Femur (tissue), 1 donor: ENCODE measurements at places on chromosomes 5 and 9.

DNA sequence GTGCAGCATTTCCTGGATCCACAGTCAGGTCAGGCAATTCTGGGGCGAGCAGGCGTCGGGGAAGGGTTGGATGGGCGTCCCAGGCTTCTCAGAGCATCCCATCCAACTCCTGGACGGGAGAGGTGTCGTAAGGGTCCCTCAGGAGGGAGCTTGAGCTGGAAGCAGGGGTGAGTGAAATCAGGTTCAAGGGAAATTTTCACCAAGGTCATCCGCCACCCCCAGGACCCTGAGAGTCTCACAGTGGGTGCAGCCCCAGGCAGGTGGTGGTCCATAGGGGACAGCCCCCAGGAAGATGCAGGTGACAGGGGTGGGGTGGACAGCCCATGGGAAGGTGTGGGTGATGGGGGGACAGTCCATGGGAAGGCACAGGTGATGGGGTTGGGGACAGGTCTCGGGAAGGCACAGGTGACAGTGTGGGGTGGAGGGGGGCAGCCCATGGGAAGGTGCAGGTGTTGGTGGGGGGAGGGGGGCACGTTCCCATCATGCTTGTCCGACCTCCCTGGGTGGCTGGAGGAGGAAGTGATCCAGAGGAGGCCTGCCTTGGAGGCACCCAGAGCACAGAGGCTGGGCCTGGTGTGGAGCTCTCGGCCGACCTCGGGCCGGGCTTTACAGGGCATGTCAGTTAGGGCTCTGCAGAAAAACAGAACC lies 48.9 kb downstream of the AHRR start:
- DNase-seq = peak; percentile 10

DNA sequence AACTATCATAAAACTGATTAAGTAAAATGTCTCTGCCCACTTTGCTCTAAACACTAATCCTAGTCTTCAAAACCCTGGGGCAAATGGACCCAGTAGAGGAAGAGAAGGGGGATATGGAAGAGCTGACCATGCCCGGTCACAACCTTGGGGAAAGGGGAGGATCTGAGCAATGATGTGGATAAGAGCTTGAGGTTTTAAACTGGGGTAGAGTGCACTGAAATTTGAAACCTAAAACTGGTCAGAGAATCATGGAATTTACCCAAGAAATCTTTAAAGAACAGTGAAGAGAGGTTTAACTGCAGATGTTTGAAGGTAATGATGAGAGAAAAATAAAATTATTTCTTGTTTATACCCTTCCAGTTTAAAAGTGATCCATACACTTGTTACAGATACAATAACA lies 110.8 kb downstream of the MRPS30 start:
- DNase-seq = no peak

DNA sequence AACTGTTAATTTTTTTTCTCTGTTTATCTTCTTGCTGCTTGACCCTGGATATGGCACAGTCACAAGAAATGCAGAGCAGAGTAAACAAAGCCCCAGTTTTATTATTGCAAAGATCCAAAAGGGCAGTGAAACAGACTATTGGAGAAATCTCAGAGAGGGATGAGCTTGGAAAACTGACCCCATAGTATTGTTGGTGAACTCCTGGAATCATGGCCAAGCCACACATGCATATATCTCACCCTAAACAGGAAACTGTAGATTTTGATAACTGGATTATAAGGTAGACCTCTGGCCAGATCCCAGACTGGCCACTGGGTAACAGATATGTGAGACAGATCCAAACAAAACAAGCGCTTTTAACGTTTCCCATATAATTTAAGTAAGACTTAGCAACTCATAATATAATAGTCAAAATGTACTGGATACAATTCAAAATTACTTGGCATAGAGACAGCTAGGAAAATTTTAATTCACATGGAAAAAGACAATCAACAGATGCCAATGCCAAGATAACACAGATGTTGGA lies 263.5 kb upstream of the SEMA6A start:
- DNase-seq = peak; percentile 47

DNA sequence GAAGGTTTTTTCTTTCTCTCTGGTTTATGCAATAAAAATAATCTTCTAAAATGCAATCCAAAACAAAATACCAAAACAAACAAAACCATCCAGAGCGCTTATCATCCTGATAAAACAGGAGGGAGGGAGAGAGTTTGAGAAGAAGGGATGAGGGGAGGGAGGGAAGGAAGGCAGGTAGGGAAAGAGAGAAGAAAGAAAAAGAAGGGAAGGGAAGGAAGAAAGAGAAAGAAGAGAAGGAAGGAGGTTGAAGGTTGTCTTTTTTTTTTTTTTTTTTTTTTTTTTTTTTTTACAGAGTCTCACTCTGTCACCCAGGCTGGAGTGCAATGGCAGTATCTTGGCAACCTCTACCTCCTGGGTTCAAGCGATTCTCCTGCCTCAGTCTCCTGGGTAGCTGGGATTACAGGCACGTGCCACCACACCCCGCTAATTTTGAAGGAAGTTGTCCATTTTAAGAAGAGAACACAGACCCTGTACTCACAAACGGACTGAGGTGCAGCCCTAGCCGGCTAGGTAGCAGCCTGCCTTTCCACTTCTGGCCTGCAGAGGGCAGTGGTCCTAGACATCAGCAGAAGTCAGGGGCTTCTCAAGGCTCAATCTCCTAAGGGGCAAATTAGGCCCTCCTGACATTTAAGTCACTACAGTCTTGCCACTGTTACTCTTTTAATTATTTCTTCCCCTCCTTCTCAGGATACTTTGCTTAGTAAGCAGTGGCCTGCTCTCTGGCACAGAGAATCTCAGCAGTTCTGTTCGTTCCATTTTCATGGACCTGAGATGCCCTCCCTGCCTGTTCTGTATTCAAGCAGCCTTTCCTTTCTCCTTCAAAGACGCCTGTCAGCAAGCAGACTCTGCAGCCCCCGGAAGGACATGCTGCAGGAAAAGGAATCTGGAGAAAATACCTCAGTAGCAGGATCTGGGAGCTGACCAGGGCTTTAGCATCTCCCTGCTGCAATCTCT lies 76.4 kb downstream of the EPB41L4B start:
- peak; percentile 76 for DNase-seq

DNA sequence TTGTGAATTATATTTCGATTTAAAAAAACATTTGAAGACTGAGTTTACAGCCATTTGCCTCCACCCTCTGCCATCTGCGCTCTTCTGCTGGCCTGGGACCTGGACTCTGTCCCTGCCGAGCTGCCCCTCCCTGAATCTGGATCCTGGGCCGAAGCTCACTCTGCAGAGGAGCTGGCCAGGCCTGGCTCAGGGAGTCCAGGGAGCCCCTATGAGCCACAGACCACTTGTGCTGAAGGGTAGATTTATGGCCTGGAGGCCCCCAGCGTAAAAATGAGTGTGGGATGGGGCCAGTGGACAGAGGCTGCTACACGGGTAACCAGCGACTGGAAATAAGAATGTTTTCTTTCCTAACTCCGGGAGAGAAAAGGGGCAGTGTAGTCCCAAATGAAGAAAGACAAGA lies 129.8 kb downstream of the FGF18 start:
- peak; percentile 75 for DNase-seq

DNA sequence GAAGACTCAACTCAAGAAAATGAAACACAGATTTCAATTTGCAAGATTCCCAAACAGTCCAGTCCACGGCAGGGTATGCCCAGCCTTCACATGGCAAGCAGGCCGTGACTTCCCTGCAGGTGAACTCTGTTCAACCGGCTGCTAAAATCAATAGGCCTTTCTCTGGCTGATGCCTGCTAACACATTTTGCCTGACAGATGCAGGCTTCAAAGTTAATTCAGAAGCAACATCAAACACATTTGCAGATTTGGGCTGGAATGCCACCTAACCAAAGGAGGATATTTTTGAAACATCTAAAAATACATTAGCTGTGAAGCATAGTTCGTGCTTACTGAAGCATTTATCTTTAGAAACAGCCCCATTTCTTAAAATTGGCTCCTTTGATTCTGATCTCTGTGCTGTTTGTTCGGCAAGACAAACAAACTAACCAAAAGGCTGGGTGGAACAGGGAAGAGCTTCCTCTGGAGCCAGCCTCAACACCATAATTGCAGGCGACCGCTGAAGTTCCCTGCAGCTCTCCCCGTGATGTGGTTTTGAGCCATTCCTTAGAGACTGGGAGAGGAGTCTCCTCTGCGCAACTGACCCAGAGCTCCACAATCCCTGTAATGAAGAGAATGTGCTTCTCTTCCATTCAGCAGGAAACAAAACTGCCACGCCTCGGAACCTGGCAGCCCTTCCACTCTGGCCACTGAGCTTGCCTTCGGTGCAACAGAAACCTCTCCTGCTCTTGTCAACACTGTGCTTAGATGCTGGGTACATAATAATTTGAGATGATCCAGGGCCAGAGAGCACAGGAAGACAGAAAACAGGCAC lies 126.5 kb downstream of the MYO10 start:
- DNase-seq = peak; percentile 87

GRCh38 chr5:116454417-116454927 lies 120.2 kb downstream of the SEMA6A start:
- DNase-seq = peak; percentile 84

DNA sequence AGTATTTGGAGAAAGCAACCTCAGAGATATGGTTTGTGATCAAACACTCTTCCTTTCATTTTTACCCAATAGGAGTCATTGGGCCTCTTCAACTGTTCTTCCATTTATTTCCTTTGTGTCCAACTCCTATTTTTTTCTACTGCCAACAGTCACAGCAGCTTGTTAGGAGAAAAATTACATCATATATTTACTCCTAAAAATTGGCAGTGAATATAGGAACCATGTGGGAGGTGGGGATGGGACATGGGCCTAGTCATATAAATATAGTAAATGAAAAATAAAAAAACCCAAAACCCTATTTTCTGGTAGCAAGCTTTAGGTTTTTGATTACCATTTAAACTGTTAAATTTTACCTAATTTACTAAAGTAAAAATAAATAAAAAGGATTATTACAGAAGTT lies 134.9 kb upstream of the MPDZ start:
- DNase-seq = no peak

- no peak for DNase-seq
Observed at GRCh38 chr9:31958572-31958971, 425.9 kb upstream of the ACO1 start.

DNA sequence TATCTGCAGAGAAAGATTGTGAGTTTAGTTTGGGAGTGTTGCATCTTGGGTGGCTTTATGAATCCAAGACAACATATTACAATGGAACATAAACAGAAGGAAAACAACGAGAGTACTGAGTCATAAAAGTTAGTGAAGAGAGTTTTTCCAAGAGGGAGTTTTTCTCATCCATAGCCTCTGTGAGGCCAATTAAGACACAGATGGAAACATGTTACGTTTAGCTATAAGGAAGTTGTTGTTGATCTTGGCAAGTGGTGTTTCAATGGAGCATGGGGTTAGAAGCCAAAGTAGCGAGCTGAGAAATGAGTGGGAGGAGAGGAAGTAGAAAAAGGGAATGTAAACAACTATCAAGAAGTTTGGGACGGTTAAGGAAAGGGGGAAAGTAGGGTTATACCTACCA lies 53.3 kb upstream of the SPATA31D4 start:
- DNase-seq = peak; percentile 64

DNA sequence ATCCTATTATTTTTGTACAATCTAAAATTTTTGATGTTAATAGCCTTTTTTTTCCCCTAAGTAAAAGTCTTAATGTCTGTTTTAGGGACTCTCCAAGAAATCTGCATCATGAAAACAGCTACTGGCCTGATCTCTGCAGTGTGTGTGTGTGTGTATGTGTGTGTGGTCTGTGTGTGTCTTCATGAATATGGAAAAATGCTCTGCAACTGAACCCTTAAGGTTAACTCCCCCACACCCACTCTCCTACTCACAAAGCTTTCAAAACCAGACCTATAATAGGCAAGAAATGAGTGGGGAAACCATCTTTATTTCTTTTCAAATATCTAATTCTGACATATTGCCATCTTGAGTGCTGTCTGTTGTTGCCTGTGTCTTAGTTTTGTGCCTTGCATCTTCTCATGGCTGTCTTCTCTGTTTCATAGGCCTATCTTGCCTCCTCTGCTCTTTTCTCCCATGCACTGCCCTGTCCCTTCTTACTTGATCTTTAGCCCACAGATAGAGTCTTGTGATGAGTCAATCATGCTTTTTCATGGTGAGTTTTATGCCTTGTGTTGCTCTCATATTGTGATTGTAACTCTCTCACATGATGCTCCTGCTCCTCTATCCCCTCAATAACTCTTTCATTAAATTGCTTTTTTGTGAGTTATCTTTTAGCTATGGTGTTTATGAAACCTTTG lies 68.3 kb downstream of the CHSY3 start:
- no peak for DNase-seq

DNA sequence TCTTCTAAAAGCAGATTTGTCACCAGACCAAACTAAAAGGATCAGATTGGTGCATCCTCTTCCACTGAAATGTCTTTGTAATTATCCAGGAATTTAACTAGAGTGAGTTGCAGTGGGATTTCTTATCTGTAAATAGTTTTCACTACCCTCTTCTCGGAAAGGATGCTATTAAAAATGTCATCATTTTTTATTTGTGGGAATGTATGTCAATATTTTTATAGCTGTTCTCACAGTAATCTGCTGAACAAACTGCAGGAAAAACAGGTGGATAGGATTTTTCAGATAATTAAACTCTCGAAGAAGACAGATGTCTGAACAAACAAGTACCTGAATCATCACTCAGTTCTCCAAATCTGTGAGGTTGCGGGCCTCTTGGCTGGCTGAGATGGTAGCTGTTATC lies 62.7 kb downstream of the RAB14 start:
- no peak for DNase-seq

DNA sequence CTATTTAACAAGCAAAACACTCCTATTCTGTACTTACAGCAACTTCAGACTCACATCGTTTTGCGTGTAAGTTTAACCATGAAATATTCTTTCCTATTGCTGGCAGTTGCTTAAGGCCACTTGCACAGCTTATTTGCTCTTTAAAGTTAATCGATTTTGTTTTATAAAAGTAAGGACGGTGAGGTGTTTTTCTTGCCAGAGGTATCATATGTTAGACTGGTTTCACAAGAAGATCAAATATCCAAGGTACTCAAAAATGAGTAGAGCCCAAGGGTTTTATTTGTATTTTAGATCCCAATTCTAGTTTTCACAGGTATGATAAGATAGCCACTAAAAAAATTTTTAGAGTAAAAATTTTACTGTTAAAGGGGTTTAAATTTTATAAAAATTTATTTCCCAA lies 16.2 kb downstream of the CLINT1 start:
- no peak for DNase-seq

- DNase-seq = no peak
Observed at GRCh38 chr9:106976772-106977171, 113.8 kb downstream of the ZNF462 start.

GRCh38 chr5:28512648-28513047 lies 1474.3 kb upstream of the CDH9 start:
- DNase-seq = no peak

GRCh38 chr5:149153193-149153750 lies 12.0 kb downstream of the ABLIM3 start:
- DNase-seq = no peak
